ENCODE measurements at places on chromosomes 13 and 19.

- DNase-seq = peak; percentile 79
Observed at GRCh38 chr19:3142292-3142670, 6.4 kb downstream of the GNA15 start.

DNA sequence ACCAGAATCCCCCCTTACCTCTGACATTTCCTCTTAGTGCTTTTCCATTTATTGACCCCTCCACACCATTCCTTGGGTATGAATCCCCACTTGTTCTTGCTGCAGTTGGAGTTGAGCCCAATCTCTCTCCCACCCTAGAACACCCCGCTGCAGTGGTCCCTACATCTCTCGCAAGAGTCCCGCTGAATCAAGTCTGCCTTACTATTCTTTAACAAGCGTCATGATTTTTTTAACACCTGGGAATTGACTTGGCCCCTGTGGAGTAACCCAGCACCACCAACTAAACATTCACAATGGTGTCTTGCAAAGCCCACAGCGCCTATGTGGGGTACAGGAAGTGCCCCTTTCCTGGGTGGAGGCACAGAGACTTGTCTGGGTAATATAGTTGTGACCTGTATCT is 13.2 kb upstream of the ZNF599 start:
- no peak for DNase-seq

- DNase-seq = peak; percentile 76
Observed at GRCh38 chr19:28023064-28023463, 1189.9 kb downstream of the UQCRFS1 start.

GRCh38 chr13:111033172-111034130 is 81.7 kb upstream of the ARHGEF7 start:
- DNase-seq = no peak

GRCh38 chr13:43732726-43733125 is 54.0 kb downstream of the ENOX1 start:
- DNase-seq = no peak

- DNase-seq = no peak
Observed at GRCh38 chr19:38563475-38563874, 54.3 kb downstream of the MAP4K1 start.

GRCh38 chr13:39985071-39985470 is 329.6 kb downstream of the COG6 start:
- no peak for DNase-seq

DNA sequence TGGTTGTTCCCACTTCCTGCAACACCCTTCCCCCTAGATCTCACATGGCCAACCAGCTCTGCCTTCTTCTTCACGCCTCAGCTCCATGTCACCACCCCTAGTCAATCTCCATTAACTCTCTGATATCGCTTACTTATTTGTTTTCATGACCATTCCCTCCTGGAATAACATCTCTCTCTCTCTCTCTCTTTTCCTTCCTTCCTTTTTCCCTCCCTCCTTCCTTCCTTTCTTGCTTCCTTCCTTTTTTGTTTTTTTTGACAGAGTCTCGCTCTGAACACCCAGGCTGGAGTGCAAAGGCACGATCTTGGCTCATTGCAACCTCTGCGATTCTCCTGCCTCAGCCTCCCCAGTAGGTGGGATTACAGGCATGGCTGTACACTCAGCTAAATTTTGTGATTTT is 44.9 kb upstream of the ADGRL1 start:
- no peak for DNase-seq

- no peak for DNase-seq
Observed at GRCh38 chr13:105144020-105144419, 1391.4 kb downstream of the EFNB2 start.

- DNase-seq = peak; percentile 54
Observed at GRCh38 chr13:20125129-20125782, 35.6 kb downstream of the GJA3 start.

DNA sequence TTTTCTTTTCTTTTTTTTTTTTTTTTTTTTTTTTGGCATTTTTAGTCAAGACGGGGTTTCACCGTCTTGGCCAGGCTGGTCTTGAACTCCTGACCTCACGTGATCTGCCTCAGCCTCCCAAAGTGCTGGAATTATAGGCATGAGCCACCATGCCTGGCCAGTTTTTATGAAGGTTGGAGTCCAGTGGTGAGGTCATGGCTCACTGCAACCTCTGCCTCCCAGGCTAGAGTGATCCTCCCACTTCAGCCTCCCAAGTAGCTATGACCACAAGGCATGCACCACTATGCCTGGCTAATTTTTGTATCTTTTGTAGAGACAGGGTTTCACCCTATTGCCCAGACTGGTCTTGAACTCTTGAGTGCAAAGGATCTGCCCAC is 4.2 kb downstream of the SNRPA start:
- DNase-seq = no peak

DNA sequence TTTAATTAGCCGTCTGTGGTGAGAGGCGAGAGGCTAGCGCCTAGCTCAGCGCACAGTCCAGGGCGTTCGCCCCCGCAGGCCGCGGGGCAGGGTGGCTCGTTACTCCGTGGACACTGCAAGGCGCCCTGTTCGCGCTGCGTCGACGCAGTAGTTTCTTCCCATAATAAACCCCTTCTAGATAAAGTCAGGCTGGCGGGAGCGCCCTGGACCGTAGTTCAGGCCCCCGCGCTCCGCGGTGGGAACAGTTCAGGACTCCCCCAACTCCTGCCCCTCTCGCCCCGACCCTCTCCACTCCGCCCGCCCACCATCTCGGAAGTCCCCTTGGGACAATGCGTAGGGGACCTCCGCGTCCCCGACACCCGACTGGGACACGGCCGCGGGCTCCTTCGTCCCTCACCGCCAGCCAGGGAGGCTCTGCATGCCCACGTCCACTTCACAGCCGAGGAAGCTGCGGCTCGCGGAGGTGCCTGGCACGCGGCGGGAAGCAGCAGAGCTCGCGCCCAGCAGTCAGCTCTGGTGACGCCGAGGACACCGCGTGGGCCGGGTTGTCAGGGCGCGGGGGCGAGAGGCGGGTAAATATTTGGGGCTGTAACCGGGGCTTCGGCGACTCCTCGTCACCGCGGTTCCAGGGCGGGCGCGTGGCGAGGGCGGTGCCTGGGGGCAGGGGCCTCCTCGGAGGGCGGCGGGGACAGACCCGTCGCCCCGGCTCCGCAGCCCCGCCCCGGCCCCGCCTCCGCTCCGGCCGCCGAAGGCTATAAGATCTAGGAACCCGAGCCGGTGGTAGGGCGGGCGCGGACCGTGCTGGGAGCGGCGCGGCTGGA is at the start of gene RGCC:
TSS of gene RGCC (plus strand) at position 783 of the 821 bp plus-strand sequence. CDS start 158 bp downstream, outside the sequence.
- DNase-seq = peak; percentile 16

GRCh38 chr13:113407531-113408393 is 43.8 kb upstream of the GRTP1 start:
- no peak for DNase-seq

- DNase-seq = no peak
Observed at GRCh38 chr13:79910875-79911540, 429.9 kb downstream of the SPRY2 start.

GRCh38 chr13:113164492-113164891 is 6.0 kb downstream of the PROZ start:
- DNase-seq = no peak

- DNase-seq = no peak
Observed at GRCh38 chr19:16660763-16661479, at the start of gene TMEM38A. Gene TMEM38A, plus strand, starts transcription at chr19:16661139. Its CDS starts 79 bp downstream, at chr19:16661218.

GRCh38 chr13:95954266-95954665 is 98.9 kb downstream of the UGGT2 start:
- DNase-seq = no peak

- DNase-seq = no peak
Observed at GRCh38 chr13:27194209-27194608, 22.6 kb upstream of the USP12 start.

- no peak for DNase-seq
Observed at GRCh38 chr13:84864341-84864740, 934.9 kb downstream of the SLITRK6 start.

GRCh38 chr13:41546372-41547190 is 89.2 kb downstream of the RGCC start:
- DNase-seq = peak; percentile 87

- DNase-seq = peak; percentile 42
Observed at GRCh38 chr13:91572944-91573598, 174.7 kb downstream of the GPC5 start.

GRCh38 chr19:44401139-44402115 is at the start of gene ZNF285:
Gene ZNF285, minus strand, starts transcription at chr19:44401608. Its CDS starts 4,395 bp downstream, at chr19:44397213.
- DNase-seq = peak; percentile 97

- DNase-seq = peak; percentile 8
Observed at GRCh38 chr19:30671622-30672051, 299.5 kb downstream of the ZNF536 start.

- DNase-seq = no peak
Observed at GRCh38 chr19:18191640-18192062, 1.4 kb upstream of the MPV17L2 start.

DNA sequence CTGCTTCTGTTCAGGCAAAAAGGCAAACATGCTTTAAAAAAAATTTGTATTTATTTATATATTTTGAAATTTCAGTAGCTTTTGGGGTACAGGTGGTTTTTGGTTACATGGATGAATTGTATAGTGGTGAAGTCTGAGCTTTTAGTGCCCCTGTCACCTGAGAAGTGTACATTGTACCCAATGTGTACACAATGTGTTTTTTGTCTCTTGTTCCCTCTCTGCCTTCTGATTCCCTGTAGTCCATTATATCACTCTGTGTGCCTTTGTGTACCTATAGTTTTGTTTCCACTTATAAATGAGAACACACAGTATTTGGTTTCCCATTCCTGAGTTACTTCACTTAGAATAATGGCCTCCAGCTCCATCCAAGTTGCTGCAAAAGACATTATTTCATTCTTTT is 77.4 kb downstream of the PDS5B start:
- no peak for DNase-seq

DNA sequence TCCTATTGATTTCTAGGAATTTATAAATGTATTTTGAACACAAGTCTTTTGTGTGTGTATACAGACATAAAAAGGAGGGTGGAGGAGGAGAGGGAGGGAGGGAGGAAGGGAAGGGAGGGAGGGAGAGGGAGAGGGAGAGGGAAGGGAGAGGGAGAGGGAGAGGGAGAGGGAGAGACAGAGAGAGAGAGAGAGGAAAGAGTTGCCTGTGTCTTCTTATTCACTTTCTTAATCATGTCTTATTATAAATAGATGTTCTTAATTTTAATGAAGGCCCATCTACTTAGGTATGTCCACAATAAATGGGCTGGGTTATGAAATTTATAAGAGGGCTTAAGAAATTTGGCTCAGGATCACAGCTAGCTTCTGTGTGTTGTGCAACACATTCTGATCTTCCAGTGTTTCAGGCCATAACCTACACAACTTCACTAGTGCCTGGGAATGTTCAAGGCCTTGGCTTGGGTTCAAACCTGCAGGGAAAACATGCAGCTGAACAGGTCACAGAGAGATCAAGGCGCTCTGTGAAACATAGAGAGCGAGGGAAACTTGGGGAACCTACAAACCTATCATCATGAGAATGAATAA is 39.3 kb downstream of the ZNF45 start:
- no peak for DNase-seq

- DNase-seq = no peak
Observed at GRCh38 chr19:50570997-50571396, 2.8 kb upstream of the LRRC4B start.

DNA sequence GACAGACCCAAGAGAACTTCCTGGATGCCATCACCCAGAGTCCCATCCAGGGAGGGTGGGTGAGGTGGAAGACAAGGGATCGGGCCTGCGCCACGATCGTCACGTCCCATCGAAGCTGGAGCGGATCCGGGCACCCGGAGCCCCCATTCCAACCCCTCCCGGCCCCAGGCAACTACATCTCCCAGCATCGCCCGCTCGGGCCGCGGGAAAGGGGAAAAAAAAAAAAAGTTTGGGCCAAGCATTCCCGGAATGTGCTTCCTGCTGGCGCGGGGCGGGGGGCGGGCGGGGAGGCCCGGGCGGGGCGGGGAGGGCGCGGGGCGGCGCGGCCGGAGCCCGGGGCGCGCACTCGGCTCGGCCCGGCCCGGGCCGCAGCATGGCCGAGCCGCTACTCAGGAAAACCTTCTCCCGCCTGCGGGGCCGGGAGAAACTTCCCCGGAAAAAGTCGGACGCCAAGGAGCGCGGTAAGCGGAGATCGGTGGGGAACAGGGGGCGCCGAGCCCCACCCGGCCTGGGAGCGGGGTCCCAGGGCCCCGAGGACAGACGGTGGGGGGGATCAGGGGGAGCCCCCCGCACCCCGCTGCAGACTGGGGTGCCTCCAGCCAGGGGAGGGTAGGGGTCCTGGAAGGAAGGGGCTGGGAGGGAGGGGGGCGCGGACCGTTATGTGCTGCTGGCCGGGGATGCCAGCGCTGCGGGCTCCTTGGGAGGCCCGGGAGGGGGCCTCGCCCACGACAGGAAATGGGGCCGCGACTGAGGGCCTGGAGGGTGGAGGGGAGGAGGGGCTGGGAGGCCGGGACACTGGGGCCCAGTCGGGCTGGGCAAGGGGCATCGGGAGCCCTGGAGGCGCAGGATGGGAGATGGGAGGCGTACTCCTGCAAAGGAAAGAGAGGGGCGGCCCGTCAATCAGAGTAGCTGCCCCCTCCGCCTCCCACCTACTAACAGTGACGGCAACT is at the start of gene SYDE1:
TSS of gene SYDE1 (plus strand) at position 341 of the 950 bp plus-strand sequence. CDS start at position 374, 33 bp downstream.
- DNase-seq = peak; percentile 88

- DNase-seq = no peak
Observed at GRCh38 chr13:111539252-111539651, 218.8 kb downstream of the TEX29 start.

- peak; percentile 18 for DNase-seq
Observed at GRCh38 chr13:41007744-41008128, 11.4 kb downstream of the ELF1 start.

DNA sequence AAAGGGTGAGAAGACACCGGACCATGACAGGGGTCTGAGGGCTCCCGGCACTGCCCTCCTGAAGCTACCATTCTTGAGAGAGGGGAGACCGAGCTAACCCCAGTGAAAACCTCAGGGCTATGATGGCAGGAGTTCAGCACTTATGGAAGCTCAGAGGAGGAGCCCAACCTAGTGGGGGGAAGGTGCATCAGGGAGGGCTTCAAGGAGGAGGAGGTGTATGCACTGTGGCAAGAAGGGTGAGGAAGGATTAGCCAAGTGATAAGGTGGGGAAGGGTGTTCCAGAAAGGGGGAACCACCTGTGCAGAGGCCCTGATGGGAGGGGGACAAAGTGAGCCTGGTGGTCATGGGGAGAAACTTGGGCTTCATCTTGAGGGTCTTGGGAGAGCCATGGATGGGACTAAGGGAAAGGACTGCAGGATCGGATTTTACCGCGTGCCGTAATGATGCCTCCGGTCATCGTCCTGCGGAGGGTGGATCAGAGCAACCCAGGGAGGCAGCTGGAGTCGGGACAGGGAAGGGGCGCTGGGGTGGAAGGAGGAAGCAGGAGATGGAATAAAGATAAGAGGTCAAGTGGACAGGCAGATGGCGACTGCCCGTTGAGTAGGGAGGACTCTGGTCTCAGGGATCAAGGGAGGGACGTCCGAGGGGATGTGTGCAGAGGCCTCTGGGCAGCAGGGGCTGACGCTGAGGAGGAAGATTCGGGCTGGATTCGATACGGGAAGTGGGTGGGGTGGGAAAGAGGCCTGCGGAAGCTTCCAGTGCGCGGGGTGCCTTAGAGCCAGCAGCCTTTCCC is 13.3 kb upstream of the PSMD8 start:
- no peak for DNase-seq

DNA sequence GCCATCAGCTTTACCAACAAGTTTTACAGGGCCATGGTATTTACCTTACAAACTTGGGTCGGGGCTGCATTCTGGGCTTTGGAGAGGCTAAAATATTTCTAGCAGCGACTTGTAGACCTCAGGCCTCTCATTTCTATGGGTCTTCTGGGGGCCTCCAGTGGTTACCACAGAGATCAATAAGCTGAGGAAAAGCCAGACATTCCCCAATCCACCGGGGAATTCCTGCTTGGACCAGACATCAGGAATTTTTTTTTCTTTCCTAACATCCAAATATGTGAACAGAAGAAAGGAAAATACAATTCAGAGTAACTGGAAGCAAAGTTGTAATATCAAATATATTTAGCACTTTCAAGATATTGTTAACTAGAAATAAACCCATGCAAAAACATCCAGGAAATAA is 1.5 kb downstream of the DZIP1 start:
- peak; percentile 55 for DNase-seq

GRCh38 chr19:40360708-40361241 is 12.3 kb downstream of the PLD3 start:
- DNase-seq = no peak

All from fibroblast of upper back skin (primary cell).